Natural killer cell treated with Interleukin-12 subunit alpha and Interleukin-12 subunit beta and Interleukin-15 and Interleukin-18, amount 100 ng/mL, for 72 hours (primary cell): ENCODE measurements at places on chromosomes 11 and 22. TPM values are rescaled to one million over a fixed set of nuclear protein-coding genes. Genes with fewer than 3 reads are reported as not detected.

GRCh38 chr22:45334068-45334467 is 24.3 kb downstream of the FAM118A start:
- DNase-seq = no peak

GRCh38 chr11:121235057-121235456 is 57.5 kb upstream of the SC5D start:
- no peak for DNase-seq

DNA sequence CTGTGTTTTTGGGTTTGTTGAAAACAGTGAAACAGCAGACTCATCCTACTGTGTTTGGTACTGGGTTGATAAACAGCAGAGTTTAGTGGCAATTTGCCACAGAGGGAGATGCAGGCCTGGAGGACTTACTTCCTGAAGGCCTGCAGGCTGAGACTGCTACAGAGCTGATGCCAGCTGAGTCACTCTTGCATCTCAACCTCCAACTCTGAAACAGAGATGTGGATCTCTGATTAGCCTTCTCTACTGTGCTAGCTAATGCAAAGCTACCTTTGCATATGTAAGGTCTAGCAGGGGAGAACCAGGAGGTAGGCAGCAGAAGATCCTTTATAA is 14.3 kb downstream of the ATP5MG start:
- no peak for DNase-seq

GRCh38 chr22:39249086-39249704 is 4.4 kb upstream of the PDGFB start:
- DNase-seq = no peak

GRCh38 chr11:32918427-32918826 is 25.8 kb downstream of the QSER1 start:
- no peak for DNase-seq

- no peak for DNase-seq
These were observed 65.1 kb upstream of the PITPNB start for GRCh38 chr22:27984001-27984695.

DNA sequence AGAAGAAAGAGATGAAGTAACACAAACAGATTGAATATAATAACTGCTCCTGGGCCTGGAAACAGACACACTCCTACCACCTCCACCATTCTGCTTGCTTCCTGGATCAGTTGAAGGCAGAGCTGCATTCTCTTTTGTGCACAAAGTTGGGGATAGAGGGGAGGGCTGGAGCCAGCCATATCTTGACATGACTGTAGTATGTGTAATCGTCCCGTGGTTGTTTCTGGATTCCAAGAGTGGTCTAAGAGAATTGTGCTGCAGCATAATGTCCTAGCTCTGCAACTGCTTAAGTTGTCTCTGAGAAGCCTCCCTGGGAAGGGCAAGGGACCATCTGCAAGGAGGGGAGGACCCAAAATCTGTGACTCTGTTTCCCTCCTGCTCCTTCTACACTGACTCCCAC is 3.2 kb downstream of the CRY2 start:
- no peak for DNase-seq

- no peak for DNase-seq
These were observed 85.7 kb upstream of the LIN7C start for GRCh38 chr11:27592098-27592780.

GRCh38 chr11:95296621-95297025 is 65.6 kb upstream of the SESN3 start:
- no peak for DNase-seq

DNA sequence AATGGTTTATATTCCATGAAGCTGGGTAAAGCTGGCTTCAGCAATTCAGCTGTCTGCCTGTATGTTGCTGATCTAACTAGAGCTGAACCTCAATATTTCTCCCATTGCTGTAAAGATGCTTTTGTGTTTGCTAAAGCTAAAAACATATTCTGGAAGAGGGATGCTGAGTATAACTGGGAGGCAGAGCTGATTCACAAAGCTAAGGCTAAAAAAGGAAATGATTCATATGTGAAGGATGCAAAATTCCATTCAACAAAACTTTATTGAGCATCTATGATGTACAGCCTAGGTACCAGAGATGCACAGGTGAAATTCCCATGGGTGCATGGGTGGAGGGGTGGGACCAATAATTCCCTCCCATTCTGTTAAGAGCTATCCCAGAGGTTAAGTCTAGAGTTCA is 193.9 kb downstream of the KIF18A start:
- DNase-seq = no peak

GRCh38 chr11:9604134-9604533 is 30.7 kb downstream of the WEE1 start:
- DNase-seq = no peak

GRCh38 chr11:78646564-78647185 is 72.0 kb upstream of the NARS2 start:
- no peak for DNase-seq

GRCh38 chr11:128361451-128362020 is 225.8 kb downstream of the ETS1 start:
- no peak for DNase-seq

- no peak for DNase-seq
These were observed 355.3 kb upstream of the CCDC90B start for GRCh38 chr11:83641511-83641910.

DNA sequence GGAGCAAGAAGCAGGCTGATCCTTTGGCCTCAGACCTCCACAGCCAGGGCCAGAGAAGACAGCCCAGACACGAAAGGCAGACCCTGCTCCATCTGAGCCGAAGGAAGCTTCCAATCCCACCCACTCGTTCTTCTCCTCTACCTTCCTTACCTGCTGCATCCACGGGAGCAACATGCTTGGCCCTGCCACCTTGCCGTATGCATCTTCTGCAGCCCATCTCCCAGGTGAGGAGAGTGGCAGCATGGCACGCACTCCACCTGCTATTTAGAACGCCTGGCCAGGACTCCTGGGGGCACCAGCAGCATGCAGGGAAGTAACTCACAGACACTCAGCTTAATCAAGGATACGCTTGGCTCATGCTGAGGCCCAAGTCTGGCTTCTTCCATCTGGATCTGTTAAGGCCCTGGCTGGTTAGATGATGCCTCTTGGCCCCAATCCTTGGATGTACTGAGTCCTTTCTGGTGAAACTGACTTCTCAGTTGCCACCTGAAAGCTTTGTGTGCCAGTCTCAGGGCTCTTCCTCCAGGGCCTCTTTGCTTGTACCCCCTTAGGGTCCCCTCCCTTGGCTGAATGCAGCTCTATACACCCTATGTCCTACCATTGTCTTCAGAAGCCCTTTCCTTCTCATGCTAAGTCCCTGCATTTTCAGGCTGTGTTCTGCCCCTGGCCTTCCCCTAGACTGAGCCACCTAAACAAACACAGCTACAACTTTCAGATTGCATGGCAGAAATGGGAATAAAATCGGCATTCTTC is 604.9 kb downstream of the BUD13 start:
- no peak for DNase-seq

- no peak for DNase-seq
These were observed 110.0 kb upstream of the GAL start for GRCh38 chr11:68574308-68574707.

DNA sequence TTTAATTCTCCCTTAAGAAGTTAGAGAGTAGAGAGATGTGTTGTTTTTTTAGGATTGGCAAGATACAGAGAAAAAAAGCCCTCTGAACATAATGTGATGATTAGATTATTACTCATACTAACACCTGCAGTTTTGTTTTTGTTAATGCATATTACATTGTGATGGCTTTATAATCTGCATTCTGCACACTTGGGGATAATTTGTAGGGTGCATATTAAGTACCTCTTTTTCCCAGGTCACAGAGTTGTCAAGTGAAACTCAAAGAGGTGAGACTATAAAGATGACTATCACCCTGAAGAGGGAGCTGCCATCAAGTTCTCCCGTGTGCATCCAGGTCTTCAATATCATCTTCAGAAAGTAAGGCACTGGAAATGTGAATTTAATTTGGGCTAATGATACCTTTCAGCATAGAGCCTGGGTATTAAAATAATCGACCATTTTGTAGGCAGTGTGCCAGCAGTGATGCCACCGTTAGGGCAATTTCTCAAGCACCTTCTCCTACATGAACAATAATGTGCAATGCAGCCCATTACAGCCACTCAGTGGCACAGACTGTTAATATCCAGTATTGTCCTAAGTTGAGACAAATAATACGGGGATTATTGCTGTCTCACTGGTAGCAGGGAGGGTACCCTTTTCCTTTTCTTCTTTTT is 16.2 kb downstream of the PIWIL4 start:
- no peak for DNase-seq

DNA sequence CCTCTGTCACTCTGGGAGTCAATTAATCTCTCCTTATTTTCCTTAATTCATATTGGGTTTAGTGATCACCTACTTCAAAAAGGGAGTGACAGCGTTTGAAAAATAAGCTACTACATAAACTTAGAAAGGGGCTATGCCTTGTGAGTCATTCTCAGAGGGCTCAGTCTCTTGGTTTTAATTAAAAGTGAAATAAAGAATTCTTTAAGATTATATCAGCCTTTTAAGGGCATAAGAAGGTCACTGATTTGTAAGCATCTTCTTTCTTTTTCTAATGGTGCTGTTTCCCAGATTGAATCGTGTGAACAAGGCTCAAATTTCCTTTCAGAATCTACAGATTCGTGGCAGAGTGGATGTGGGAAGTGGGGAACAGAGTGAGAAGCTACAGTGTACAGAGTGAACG is 636.2 kb upstream of the CCDC90B start:
- DNase-seq = no peak

DNA sequence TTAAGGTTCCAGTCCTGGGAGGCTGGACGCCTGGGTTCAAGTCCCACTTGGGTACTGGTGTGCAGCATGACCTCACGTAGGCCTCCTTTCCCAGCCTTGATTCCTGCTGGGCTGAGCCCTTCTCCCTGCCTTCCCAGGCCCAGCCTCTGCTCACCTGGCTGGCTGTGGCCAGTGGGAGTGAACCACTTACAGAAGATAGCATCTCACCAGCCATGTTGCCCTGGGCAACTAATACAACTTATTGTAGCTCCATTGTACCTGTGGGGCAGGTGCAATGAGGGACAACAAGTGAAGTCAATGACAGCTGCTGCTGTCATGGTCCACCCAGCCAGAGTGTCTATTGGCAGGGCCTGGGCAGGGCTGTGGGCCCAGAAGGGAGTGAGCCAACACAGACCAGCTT is 48.4 kb upstream of the MPEG1 start:
- DNase-seq = no peak

DNA sequence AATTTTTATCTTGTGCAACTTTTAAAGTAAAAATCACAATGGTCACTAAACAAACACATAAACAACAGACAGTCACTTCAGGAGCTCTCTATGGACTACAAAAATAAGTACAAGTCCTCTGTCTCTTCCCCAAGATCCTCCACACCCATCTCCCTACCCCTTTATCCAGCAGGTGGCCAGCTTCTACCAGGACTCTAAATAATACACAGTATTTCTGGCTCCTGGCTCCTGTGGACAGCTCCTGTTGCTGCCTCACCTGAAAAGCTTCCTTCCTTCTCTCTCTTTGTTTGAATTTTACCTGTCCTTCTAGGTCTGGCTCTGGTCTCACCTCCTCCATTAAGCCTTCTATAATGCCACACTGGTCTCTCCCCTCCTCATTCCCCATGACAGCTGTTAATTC is 86.1 kb downstream of the CLPB start:
- DNase-seq = no peak

DNA sequence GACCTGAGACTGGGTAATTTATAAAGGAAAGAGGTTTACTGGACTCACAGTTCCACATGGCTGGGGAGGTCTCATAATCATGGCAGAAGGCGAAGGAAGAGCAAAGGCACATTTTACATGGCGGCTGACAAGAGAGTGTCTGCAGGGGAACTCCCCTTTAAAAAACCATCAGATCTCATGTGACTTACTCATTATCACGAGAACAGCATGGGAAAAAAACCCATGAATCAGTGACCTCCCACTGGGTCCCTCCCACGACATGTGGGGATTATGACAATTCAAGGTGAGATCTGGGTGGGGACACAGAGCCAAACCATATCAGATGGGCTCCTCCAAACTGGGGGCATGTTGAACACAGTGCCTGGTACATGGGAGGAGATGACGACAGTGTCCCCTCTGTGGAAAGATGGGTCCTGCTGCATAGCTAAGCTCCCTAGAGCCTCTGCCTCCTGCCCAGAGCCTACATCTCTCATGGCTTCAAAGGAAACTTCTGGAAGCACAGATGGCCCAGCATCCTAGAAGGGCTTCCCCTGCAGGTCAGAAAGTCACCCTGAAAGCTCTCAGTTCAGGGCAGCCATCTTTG is 46.1 kb downstream of the MYEOV start:
- no peak for DNase-seq

DNA sequence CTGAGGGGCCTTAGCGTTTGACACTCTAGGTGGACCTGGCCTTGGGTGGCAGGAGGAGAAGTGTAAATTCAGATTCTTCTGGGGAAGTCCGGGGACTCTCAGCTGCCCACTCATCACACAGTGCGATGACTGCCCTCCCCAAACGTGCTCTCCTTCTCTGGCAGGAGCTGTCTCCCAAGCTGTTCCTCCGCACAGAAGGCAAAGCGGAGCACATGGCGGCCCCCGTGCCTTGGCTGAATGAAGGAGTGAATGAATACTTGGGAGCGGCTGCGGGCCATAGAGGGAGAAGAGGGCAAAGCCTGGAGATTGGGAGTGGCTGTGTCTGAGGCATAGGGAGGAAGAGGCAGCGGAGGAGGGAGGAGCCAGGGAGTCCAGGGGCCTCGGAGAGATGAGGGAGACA is 6.9 kb upstream of the NAA40 start:
- no peak for DNase-seq

DNA sequence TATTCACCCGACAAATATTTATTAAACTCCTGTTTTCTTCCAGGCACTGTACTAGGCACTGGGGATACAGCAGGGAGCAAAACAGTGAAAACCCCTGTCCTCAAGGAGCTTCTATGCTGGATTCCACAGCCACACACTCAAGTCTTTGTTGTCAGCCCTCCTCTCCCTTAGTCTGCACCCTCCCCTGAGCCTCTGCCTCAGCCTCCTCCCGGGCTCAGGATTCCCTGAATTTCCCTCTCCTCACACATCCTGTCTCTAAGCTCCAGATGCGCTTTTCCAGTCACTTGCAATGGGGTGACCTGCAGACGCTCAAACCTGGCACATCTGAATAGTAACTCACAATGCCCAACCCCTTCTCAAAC is 13.5 kb upstream of the TUB start:
- DNase-seq = no peak

GRCh38 chr11:105689631-105690030 is 79.8 kb downstream of the GRIA4 start:
- DNase-seq = no peak

Gene ANKK1
- total RNA-seq = 0.19 TPM

Gene GGTLC2
- not detected for total RNA-seq

Gene SMTNL1
- total RNA-seq = not detected

Gene OR52H1
- not detected for total RNA-seq

Gene FADS1
- total RNA-seq = 50.4 TPM

Gene OR51B5
- not detected for total RNA-seq

Gene ART5
- total RNA-seq = not detected

Gene MUC15
- total RNA-seq = not detected

Gene ART1
- not detected for total RNA-seq

Gene RPL27A
- total RNA-seq = 504 TPM

Gene GAB2
- 8.7 TPM for total RNA-seq
